ENCODE measurements at places on chromosomes 5 and 9.
A peak's percentile ranks its signal among the peaks of the same experiment; 100 is the strongest.

GRCh38 chr9:85717220-85717619 is 24.5 kb downstream of the AGTPBP1 start:
- no peak for DNase-seq

DNA sequence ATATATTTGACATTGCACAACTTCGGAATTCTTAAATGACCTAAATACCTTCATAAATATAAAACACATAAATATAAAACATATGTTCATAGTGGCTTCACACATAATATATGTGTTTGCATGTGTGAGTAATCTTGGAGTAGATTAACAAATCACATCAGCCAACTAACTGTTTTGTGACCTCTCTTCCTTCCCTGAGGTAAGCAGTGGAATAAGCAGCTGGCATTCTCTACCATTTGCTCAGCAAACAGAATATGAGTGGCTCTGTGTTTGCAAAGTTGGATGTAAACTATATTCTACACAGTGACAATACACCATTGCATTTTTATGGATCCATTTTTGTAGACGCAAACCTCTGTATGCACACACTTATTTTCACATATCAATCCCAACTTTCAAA is 189.9 kb downstream of the ACER2 start:
- no peak for DNase-seq

DNA sequence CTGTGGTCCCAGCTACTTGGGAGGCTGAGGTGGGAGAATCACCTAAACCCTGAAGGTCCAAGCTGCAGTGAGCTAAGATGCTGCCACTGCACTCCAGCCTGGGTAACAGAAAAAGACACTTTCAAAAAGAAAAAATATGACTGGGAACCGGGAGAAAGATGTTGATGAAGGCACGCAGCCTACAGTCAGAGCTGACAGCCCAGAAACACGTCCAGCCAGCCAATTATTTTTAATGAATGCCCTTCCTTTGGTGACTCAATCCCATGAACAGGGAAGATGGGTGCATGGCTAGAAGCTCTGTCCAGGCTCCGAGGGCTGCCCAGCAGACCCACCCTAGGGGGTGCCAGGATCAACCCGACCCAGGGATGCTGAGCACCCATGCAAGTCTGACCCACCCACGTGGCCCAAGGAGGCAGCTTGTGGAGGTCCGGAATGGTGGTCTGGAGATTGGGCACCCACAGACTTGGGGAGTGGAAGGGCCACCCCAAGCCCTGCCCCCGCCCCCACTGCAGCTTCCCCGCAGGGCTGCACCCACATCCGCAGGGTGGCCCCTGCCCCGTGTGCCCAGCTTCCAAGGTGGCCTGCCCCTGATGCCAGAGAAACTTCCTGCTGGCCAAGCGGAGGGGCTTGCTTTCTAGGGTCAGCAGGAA is 51.0 kb downstream of the ADAMTS2 start:
- no peak for DNase-seq

DNA sequence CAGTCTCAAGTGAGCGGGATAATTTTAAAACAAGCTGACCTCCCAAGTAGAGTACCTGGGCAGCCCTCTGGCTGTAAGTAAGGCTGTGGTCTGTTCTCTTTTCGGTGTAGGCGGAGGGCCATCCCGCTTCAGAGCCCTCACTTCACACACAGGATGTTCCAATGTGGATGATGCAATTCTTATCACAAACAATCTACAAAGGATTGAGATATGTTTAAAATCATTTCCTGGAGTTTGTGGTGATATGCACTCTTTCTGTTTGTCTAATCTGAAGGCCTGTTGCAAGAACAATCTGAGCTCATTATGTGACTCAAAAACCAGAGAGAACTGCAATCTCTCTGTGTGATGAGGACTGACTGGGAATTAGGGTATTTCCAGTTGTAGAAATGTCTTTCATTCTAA is 42.5 kb downstream of the ITGA2 start:
- no peak for DNase-seq

- DNase-seq = no peak
Observed at GRCh38 chr5:28234356-28234968, 1196.1 kb upstream of the CDH9 start.

DNA sequence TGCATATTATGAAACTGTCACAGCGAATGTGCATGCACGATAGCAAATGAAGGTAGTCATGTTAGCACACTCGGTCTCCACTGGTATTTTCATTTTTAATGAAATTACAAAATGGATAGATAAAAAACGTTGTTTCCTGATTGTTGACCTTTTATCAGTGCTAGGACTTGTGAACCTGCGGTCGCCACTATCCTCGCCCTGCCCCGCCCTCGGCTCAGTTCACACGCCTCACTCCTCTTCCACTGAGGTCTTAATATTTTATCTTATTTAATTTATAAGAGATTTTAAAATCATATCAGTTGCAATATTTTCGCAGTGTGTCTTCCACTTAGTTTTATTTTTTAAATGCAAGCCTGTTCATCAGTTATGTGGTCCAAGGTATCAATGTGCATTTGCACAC is 382.6 kb upstream of the IRX4 start:
- no peak for DNase-seq

DNA sequence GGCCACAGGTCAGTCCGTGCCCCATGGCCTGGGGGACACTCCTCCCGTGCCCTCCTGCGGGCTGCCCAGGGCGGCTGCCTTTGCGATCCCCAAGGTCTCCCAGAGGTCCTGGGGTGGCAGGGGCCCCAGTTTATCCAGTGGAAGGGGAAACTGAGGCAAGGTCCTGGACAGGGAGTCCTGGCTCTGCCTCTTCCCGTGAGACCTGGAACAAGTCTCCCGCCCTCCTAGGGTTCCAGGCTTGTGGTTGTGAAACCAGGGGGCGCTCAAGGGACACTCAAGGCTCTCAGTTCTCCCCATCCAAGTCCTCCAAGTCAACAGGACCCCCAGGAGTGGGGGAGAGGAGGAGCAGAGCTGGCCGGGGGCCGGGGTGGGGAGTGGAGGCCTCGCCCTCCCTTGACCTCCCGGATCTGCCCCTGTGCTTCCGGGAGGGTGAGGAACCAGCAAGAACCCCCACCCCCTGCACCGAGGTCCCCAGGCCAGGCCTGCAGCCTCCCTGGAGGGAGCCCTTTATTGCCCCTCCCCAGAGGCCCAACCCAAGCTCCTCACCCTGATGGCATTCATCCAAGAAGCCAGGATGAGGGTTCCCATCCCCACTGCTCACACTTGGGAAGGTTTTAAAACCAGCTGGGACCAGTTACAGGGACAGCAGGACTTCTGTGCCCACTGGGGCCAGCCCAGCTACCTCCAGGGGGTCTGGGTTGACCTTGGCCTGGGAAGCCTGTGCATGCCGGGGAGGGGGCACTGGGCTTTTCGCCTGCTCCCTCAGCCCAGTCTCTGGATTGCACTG is 24.7 kb upstream of the TMEM250 start:
- no peak for DNase-seq

GRCh38 chr5:140253985-140254384 is 48.9 kb downstream of the PFDN1 start:
- no peak for DNase-seq

GRCh38 chr5:135891268-135891667 is 4.4 kb downstream of the IL9 start:
- no peak for DNase-seq

DNA sequence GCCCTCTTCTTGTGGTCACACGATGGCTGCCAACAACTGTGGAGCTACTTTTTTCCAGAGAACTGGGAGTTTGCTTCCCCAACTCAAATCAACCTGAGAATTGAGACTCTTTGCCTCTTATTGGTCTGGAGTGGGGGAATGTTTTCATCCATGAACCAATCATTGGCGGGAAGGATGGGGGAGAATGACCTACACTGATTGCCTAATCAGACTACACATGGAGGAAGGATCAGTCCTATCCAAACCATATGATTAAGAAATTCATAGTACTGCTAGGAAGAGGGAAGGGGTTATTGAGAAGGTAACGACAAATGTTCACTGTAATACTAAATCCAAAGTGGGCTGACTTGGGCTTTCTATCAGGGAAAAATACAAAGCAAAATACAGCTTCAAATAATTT is 7.9 kb upstream of the KIF2A start:
- no peak for DNase-seq

GRCh38 chr9:86723346-86723745 is 224.0 kb downstream of the GAS1 start:
- no peak for DNase-seq

- no peak for DNase-seq
Observed at GRCh38 chr9:132247942-132248341, 86.1 kb downstream of the NTNG2 start.

DNA sequence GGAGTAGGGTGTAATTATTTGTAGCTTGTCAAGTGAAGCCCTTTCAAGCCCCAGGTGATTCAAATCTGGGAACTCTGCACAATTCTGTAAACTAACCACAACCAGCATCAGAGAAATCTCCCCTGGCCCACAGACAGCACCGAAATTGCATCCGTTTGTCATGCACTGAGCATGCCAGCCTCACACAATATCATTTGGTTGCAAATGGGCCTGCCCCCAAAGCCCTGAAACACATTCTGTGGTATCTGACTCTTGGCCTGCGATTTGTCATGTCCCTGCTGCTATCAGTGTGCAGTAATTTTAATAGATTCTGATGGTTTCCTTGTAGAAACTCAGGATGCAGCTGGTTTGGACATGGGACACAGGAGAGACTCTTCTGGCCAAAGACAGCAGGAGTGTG is 35.3 kb downstream of the SNX24 start:
- DNase-seq = no peak

- no peak for DNase-seq
Observed at GRCh38 chr9:97153967-97154366, 115.0 kb upstream of the CTSV start.

- DNase-seq = no peak
Observed at GRCh38 chr5:114702136-114702535, 340.3 kb downstream of the KCNN2 start.

DNA sequence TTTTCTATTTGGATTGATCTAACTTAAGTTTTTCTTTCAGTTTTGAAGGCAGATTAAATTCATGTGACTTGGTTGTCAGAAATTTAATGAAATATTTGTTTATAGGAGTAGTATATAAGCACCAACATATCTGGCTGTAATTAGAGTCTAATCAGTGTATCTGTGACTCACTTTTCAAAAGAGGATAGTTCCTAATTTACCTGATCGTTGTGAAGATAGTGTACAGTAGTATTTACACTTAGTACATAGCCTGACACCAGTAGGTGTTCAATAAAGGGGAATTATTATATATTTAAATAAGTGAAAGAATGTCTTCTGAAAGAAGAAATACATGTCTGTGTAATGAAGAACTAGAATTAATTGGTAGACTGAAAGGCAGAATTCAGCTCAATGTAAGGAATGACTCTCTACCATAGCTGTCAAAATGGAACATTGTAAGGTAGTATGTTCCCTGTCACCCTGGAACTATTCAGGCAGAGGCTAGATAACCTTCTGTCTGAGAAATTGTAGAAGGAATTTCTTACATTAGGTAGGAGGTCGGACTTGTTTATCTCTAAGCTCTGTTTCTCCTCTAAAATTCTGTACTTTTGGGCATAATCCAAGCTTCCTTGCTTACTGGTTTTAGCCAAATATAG is 8.6 kb downstream of the TGFBR1 start:
- DNase-seq = no peak

- peak; percentile 35 for DNase-seq
Observed at GRCh38 chr9:33924978-33925797, 108.2 kb downstream of the UBE2R2 start.

GRCh38 chr9:134339183-134339806 is 13.0 kb downstream of the RXRA start:
- DNase-seq = no peak

- DNase-seq = no peak
Observed at GRCh38 chr9:96492993-96493531, 43.1 kb downstream of the HABP4 start.

DNA sequence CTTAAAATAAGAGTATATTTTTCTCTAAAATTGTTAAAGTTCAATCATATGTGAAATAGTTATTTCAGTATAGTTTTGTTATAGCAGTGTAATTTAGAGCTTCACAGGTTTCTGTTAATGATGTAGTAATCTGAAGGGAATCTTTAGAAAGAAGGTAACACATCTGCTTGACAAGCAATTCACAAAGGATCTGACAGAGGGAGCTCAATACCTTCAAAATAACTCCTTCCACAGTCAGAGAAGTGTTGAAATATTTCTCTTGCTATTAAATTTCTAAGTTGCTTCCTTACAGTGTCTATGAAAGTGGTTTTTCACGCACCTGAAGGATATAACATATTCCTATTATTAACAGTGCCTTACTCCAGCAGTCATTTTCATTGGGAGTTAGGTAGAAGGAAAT is 44.9 kb downstream of the SLC25A51 start:
- DNase-seq = no peak

DNA sequence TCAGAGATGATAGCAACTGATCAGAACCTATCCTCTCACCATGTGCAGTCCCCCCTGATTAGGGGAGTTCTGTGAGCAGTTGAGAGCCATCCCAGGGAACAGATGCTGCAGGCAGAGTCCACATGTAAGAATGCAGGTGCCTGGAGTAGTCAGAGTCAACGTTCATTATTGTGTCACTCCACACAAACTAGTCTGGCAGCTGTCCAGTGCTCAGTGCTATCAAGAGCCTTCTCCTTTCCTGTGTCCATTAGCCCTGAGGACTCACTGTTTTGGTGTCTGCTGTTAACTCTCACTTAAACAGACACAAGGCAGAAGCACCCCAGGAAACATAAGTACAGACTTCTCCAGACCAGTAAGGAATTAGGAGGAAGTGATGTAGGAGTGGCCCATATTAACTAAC is 2.5 kb downstream of the SH3TC2 start:
- no peak for DNase-seq

GRCh38 chr5:167057665-167058064 is 1233.8 kb upstream of the WWC1 start:
- no peak for DNase-seq

GRCh38 chr5:35644543-35644942 is 26.9 kb downstream of the SPEF2 start:
- DNase-seq = peak; percentile 23

DNA sequence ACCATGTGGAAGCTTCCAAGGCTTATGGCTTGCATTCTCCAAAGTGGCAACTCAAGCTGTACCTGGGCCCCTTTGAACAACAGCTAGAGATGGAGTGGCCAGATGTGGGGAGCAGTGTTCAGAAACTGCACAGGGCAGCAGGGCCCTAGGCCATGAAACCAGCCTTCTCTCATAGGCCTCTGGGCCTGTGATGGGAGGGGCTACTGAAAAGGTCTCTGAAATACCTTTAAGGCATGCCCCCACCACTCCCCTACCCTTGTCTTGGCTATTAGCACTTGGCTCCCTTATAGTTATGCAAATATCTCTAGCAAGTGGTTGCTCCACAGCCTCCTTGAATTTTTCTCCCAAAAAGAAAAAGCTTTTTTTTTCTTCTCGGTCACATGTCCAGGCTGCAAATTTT is 1014.6 kb downstream of the DTWD2 start:
- peak; percentile 52 for DNase-seq

DNA sequence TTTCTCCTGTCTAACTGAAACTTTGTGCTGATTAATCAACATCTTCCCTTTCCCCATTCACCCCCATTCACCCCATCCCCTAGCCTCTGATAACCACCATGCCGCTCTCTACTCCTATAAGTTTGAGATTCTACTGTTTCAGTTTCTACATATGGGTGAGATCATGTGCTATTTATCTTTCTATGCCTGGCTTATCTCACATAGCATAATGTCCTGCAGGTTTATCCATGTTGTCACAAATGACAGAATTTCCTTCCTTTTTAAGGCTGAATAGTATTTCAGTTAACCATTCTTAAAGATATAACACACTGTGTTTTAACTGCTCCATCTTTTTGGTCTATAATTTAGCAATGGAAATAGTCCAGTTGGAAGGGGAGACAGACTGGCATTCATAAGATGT is 205.1 kb downstream of the SNCAIP start:
- DNase-seq = no peak
